Natural killer cell (primary cell): ENCODE measurements at places on chromosomes 5 and 9. TPM values are rescaled to one million over a fixed set of nuclear protein-coding genes. Genes with fewer than 3 reads are reported as not detected.

DNA sequence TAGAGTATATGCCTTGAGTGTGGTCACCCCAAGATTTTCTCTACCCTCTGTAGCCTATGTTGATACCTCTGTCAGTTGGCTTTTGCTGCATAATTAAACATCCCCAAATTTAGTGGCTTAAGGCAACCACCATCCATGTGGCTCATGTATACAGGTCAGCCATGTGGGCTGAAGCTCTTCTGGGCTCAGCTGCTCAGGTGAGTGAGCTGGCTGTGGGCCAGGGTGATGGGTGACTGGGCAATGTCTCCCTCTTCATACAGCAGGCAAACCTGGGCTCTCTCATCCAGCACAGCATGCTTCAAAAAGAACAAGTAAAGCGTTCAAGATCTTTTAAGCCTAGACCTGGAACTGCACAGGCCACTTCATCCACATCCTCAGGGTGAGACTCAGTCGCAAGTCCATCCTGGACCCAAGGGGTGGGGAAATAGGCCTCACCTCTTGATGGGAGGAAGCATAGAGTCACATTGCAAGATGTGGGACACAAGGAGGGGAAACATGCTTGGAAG is 188.2 kb upstream of the TAS2R1 start:
- H3K27me3 ChIP-seq = no peaks in the 10 kb centered on the region
- H3K4me3 ChIP-seq = no peak overlapping the region
- H3K36me3 ChIP-seq = no peaks in the 10 kb centered on the region
- no peaks in the 10 kb centered on the region for H3K4me1 ChIP-seq
- H3K27ac ChIP-seq = no peak overlapping the region

DNA sequence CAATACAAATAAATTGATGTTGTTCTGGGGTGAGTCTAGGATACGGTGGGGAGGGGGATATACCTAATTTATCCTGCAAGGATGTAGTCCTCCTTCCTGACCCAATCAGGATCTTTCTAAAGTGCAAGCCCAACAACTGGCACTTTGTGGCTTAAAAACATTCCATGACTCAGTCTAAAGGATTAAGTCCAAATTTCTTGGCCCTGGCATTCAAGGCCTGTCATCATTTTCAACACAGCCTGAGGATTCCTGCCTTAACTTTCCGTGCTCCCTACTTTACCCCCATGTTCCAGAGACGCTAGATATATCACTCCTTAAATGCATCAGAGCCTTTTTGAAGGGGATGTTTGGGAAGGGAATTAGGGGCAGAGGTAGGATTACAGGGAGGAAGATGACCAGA is 1.0 kb downstream of the FAM221B start:
- H3K27me3 ChIP-seq = no peaks in the 10 kb centered on the region
- H3K27ac ChIP-seq = no peak overlapping the region
- no peak overlapping the region for H3K4me3 ChIP-seq
- no peaks in the 10 kb centered on the region for H3K36me3 ChIP-seq
- peaks cover 15% of the 10 kb centered on the region for H3K4me1 ChIP-seq
- no peak for DNase-seq

EDIL3 gene
- total RNA-seq = not detected

- peak overlapping the region; percentile 31 for H3K27ac ChIP-seq
- H3K27me3 ChIP-seq = no peaks in the 10 kb centered on the region
- H3K4me3 ChIP-seq = no peak overlapping the region
- peaks cover 4% of the 10 kb centered on the region for H3K4me1 ChIP-seq
- no peaks in the 10 kb centered on the region for H3K36me3 ChIP-seq
Measured at GRCh38 chr5:119032656-119033055, 38.2 kb upstream of the DMXL1 start.

SPTAN1 gene
- 301 TPM for total RNA-seq

GRCh38 chr9:17064558-17064957 is 70.3 kb upstream of the CNTLN start:
- H3K27me3 ChIP-seq = no peaks in the 10 kb centered on the region
- H3K36me3 ChIP-seq = no peaks in the 10 kb centered on the region
- H3K4me1 ChIP-seq = no peaks in the 10 kb centered on the region
- no peak overlapping the region for H3K4me3 ChIP-seq

- H3K27ac ChIP-seq = no peak overlapping the region
- H3K36me3 ChIP-seq = no peaks in the 10 kb centered on the region
- no peak for DNase-seq
- H3K4me3 ChIP-seq = no peak overlapping the region
Measured at GRCh38 chr9:109912726-109913460, 132.9 kb downstream of the PALM2AKAP2 start.

GRCh38 chr5:42767491-42768105 is 11.0 kb downstream of the CCDC152 start:
- DNase-seq = no peak
- peaks cover 3% of the 10 kb centered on the region for H3K36me3 ChIP-seq
- no peak overlapping the region for H3K4me3 ChIP-seq
- no peaks in the 10 kb centered on the region for H3K4me1 ChIP-seq
- no peak overlapping the region for H3K27ac ChIP-seq

- DNase-seq = no peak
- no peak overlapping the region for H3K27ac ChIP-seq
- H3K4me1 ChIP-seq = no peaks in the 10 kb centered on the region
Measured at GRCh38 chr9:13646500-13647021, 367.1 kb upstream of the MPDZ start.

- no peak overlapping the region for H3K4me3 ChIP-seq
- H3K27me3 ChIP-seq = no peaks in the 10 kb centered on the region
- no peaks in the 10 kb centered on the region for H3K36me3 ChIP-seq
- H3K4me1 ChIP-seq = no peaks in the 10 kb centered on the region
- no peak overlapping the region for H3K27ac ChIP-seq
Measured at GRCh38 chr5:137838976-137839375, 28.7 kb upstream of the MYOT start.

CNTFR gene
- not detected for total RNA-seq

PPIC gene
- total RNA-seq = not detected

DNA sequence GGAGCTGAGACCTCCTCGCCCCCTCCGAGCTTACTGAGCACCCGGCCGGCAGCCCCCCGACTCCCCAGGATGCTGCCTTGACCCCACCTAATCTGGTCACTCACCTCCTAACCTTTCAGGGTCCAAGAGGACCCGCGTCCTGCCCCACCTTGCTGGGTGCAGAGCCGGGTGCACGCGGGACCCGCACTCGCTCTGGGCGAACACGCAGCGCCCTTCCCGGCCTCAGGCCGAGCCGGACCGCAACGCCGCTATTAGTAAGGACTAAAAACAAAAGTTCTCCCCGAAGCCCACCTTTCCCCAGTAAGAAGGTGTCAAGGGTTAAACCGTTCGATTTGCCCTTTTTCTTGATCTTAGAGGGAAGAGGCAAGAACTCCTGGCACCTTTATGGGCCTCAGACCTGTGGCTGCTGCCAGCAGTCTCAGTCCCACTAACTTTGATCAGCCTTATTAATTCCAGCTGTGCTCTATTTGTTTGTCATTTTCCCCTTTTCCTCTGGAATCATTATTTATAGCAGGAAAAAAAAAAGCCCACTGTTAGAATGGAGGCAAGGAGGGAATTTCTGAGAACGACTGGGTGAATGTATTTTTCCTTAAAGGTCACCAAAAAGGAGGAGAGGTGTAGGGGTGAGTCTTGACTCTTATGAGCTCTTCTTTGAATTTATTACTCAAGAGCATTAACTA is 10.5 kb downstream of the IRX2 start:
- no peak overlapping the region for H3K27ac ChIP-seq
- no peaks in the 10 kb centered on the region for H3K36me3 ChIP-seq
- H3K4me3 ChIP-seq = no peak overlapping the region
- H3K4me1 ChIP-seq = no peaks in the 10 kb centered on the region
- DNase-seq = no peak

CDC20B gene
- total RNA-seq = not detected

GRCh38 chr5:153941265-153941664 is 97.4 kb downstream of the FAM114A2 start:
- no peaks in the 10 kb centered on the region for H3K27me3 ChIP-seq
- H3K4me3 ChIP-seq = no peak overlapping the region
- DNase-seq = no peak
- no peaks in the 10 kb centered on the region for H3K36me3 ChIP-seq

PCDHB2 gene
- total RNA-seq = not detected

- no peaks in the 10 kb centered on the region for H3K4me1 ChIP-seq
- no peak overlapping the region for H3K4me3 ChIP-seq
- H3K27ac ChIP-seq = no peak overlapping the region
- H3K27me3 ChIP-seq = no peaks in the 10 kb centered on the region
- DNase-seq = no peak
Measured at GRCh38 chr9:126240835-126241234, 85.8 kb upstream of the MVB12B start.

DNA sequence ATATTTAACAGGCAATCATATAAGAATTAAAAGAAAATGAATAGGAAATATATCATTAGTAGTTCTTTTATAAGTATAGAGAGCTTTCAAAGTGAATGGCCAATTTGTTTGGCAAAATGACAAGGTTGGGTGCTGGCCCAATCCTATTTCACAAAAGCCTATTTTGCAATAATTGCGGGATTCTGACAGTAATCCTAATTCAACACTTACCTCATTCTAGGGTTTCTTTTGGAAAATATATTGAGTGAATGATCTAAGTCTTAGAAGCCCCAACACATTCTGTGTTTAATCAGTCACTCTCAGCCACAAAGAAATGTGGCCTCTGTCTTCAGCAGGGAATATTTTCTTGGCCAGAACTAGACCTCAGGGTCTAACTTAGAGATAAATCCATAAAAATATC is 835.9 kb upstream of the ZNF608 start:
- no peaks in the 10 kb centered on the region for H3K27me3 ChIP-seq
- H3K4me1 ChIP-seq = no peaks in the 10 kb centered on the region
- H3K4me3 ChIP-seq = no peak overlapping the region
- H3K27ac ChIP-seq = no peak overlapping the region
- no peaks in the 10 kb centered on the region for H3K36me3 ChIP-seq
